ENCODE measurements at places on chromosomes 1 and 21.

DNA sequence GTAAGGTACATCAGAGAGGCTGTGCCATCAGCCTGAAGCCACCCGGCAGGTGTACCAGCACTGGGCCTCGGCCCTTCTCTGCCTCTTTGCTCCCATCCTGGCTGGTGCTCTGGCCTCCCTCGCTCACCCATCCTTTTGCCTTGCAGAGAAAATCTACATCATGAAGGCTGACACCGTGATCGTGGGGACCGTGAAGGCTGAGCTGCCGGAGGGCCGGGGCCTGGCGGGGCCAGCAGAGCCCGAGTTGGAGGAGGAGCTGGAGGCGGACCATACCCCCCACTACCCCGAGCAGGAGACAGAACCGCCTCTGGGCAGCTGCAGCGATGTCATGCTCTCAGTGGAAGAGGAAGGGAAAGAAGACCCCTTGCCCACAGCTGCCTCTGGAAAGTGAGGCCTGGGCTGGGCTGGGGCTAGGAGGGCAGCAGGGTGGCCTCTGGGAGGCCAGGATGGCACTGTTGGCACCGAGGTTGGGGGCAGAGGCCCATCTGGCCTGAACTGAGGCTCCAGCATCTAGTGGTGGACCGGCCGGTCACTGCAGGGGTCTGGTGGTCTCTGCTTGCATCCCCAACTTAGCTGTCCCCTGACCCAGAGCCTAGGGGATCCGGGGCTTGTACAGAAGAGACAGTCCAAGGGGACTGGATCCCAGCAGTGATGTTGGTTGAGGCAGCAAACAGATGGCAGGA lies 24.5 kb upstream of the TNFRSF1B start:
- ATAC-seq: no peak

- no peak for ATAC-seq
Observed at GRCh38 chr1:153976819-153977249, 640 bp downstream of the JTB start.

GRCh38 chr21:20083336-20083735 lies 914.9 kb upstream of the NCAM2 start:
- no peak for ATAC-seq

DNA sequence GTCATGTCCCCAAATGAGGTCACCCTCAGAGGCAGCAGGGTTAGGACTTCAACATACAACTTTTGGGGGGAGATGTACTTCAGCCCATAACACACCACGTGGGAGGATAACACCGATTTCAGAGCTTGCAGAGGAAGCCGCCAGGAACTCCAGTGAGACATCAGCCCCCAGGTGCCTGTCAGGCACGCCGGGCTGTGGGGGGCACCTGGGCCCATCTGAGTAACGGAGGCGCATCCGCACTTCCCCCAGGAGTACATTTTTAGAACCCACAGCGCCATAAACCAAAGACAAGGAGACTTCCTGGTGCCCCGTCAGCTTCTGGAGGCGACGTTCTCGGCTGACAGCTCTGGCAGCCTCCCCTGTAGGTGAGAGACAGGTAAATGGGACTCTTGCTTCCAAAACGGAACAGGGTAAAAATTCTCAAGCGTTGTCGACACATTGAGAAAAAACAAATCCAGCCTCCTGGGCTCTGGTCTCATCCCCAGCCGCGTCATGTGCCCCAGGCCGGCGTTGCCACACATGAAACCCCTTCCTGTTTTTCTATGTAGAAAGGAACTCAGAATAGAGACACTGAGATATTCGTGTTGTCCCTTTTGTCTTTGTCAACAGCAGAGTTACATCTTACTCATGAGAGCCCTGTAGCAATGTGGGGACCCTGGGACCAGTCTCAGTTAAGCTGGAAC lies 93.3 kb downstream of the PDE9A start:
- peak; percentile 67 for ATAC-seq

- ATAC-seq: no peak
Observed at GRCh38 chr1:62307895-62308492, 11.2 kb downstream of the KANK4 start.

DNA sequence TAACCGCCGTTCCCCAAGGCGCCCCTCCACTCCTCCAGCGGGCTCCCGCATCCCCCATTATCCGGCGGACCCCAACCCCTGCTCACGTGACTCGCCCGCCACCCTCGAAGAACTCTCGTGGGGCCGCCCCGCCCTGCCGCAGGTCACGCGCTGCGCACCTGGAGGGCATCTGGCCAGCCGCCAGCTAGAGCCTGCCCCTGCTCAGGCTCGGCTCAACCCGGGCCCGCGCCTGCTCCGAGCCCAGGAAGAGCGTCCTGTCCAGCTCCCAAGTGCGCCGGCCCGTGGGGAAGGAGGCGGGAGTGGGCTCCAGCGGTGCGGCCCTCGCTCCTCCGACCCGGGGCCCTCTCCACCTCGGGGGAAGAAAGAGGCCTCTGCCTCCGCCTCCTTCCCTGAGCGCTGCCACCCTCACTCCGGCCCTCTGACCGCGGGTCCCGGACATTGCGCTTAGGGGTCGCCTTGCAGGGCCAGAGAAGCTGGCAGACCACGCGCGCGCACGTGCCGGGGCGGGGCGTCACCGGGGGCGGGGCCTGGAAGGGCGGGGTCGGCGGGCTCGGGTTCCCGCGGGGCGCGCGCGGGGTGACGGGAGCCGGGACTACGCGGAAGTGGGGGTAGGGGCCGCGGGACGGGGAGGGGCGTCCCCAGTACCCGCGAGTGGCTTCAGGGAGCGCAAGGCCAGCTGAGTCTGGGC lies 28.4 kb downstream of the HMGN2 start:
- peak; percentile 77 for ATAC-seq

- ATAC-seq: no peak
Observed at GRCh38 chr1:201264554-201264953, 18.8 kb upstream of the PKP1 start.

GRCh38 chr1:175538442-175538841 lies 205.0 kb downstream of the TNR start:
- no peak for ATAC-seq

DNA sequence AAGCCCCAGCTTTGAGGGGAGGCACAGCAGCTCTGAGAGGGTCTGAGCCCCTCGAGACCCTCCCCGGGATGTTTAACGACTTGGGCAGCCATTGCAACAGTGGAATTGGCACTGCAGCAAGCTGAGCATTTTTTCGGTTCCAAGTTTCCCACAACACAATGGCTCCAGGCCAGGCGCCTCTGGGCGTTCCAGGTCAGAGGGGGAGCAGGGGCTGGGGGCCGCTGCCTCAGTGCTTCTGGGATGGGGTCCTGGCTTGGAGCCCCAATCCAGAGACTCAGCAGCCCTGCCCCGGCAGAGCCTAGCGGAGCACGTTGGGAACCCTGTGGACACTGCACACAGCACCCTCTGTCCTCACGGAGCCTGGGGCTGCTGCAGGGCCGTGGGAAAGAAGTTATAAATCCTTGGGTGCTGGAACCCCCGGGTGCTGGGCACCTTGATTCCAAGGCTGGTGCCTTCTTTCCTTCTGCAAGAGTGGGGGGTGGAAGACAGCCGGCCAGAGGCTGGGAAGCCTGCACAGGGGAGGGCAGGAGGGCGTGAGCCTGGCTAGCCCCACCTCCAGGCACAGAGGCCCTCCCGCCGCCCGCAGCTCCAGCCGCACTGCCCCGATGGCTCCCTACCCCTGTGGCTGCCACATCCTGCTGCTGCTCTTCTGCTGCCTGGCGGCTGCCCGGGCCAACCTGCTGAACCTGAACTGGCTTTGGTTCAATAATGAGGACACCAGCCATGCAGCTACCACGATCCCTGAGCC lies 50.1 kb downstream of the COL18A1 start:
- no peak for ATAC-seq

- ATAC-seq: no peak
Observed at GRCh38 chr1:26127235-26128163, 15.9 kb downstream of the PDIK1L start.

DNA sequence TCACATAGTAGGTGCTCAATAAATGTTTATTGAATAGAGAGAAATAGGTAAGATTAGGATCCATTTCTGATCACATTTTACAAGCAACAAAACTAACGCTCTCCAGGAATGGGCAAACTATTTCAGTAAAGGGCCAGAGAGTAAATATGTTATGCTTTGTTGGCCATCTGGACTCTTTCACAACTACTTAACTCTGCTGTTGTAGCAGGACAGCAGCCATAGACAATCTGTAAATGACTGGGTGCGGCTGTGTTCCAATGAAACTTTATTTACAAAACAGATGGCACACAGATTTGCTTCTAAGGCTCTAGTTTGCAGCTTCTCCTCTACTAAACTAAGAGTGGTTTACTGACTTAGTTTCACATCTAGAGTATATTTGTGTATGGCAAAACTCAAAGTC lies 83.0 kb upstream of the BACH1 start:
- no peak for ATAC-seq

DNA sequence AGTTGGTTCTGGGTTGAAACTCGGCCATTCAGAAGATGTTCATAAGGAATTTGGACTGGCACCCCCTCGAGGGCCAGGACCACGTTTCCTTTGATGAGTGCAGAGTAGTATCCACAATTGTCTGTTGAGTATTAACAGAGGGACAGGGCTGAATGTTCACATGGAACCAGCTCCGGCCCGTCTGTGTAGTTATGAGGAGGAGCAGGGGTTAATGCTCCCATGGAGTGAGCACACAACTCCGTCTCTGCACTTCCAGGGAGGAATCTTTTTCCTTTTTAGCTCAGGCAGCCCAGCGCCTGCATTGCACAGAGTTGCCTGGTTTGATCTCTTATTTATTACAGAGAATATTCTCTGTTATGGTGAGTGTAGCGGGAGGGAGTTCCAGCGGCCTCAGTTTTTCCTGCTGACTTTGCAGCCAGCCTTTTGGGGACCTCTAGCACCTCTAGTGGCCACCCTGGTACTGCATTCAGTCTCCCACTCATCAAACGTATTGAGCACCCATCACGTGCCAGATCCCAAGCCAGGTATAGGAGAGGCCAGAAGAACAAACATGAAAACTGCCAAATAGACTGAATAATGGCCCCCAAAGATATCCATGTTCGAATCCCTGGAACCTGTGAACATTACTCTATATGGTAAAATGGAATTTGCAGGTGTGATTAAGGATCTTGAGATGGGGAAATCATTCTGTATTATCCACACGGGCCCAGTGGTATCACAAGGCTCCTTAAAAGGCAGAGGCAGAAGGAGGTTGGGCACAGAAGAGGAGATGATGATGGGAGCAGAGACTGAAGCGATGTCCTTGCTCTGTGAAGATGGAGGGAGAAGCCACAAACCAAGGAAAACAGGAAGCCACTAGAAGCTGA lies 167.7 kb upstream of the CSF3R start:
- peak; percentile 65 for ATAC-seq

DNA sequence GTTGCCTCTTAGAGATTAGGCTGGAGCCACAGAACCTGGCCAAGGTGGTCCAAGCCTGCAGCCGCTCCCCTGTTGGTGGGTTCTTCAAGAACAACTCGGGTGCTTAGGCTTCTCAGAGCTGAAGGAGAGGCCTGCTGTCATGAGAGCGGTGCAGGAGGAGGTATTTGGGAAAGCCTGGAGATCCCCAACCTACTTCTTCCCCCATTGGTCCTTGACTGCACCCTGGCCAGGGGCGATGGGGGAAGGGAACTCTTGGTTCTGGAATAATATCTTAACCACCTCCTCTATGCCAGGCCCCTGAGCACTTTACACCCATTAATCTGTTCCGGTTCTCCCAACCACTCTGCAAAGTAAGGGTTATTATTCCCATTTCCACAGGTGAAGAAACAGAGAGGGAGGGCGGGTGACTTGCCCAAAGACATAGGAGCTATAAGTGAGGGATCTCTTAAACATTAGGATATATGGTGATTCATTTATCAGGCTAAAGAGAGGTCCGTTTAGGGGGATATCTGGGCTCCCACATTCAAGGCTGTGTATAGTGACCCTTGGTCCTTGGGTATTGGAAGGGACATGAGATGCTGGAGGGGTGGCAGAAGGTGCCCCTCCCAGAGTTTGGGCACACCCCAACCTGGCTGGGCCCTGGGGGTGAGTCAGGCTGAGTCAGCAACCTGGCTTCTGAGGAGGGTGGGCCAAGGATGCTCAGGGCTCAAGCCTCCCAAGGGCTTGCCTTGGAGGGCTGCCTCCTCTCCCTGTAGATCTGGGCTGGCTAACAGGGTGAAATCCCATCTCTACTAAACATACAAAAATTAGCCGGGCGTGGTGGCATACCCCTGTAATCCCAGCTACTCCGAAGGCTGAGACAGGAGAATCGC lies 5.2 kb downstream of the TRNP1 start:
- ATAC-seq: no peak

DNA sequence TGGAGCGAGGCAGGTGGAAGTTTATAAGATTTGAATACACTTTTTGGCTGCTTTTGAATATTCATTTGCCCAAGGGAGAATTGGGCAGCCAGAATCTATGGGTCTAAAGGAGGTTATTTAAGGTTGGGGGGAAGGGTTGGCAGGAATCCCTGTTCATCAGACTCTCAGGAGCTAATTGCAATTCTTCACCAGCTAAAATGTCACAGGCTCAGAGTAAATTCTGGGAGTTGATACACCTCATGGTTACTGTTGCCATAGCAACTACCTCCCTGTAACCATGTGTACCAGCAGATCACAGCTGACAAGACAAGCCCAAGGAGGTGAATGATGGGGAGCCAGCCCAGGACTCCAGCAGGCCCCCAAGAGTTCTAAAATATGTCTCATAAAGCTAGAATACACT lies 75.5 kb downstream of the CAMK2N1 start:
- ATAC-seq: no peak

GRCh38 chr1:183152180-183152579 lies 33.9 kb upstream of the LAMC2 start:
- no peak for ATAC-seq

DNA sequence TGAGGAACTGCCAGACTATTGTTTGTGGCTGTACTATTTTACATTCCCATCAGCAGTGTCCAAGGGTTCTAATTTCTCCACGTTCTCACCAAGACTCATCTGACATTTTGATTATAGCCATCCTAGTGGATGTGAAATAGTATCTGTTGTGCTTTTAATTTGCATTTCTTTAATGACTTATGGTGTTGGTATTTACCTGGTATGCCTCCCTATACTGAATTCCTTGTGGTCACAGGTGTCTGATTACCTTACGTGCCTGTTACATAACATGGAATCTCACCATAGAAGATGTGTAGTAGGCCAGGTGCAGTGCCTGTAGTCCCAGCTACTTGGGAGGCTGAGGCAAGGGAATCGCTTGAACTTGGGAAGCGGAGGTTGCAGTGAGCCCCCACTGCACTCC lies 13.5 kb downstream of the ZYG11A start:
- no peak for ATAC-seq

DNA sequence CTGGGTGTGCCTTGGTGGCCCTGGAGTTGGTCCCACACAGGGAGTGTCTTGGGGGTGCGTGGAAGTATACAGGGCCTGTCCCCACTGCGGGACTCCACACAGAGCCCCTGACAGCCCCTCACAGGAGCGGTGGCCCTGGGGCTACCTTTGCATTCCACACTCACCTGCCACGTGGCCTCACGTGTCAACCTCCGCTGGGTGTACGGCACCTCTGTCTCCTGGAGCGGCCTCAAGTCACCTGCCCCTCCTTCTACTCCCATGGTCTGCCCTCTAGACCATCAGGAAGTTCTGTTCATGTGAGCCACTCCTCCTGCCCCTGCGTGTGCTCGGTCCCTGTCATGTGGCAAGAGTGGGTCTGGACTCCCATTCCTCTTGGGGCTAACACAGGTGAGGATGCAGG lies 58.6 kb downstream of the FAAP20 start:
- ATAC-seq: no peak

GRCh38 chr21:44712203-44713028 lies 1.0 kb upstream of the TSPEAR start:
- ATAC-seq: no peak

GRCh38 chr1:31695327-31695726 lies 8.5 kb downstream of the COL16A1 start:
- no peak for ATAC-seq

GRCh38 chr21:27206368-27206982 lies 239.6 kb upstream of the ADAMTS5 start:
- no peak for ATAC-seq

- no peak for ATAC-seq
Observed at GRCh38 chr1:234825498-234826165, 215.7 kb upstream of the IRF2BP2 start.

Data from activated CD4-positive, CD25-positive, alpha-beta regulatory T cell treated with anti-CD3 and anti-CD28 coated beads, Interleukin-2, amount 50 U/mL, for 24 hours (primary cell).